Upper lobe of left lung (tissue), 6 donors: ENCODE measurements at places on chromosomes 3 and 15. TPM values are rescaled to one million over a fixed set of nuclear protein-coding genes. Genes with fewer than 3 reads are reported as not detected.

- DNase-seq = no peak
Measured at GRCh38 chr3:111165411-111165810, 93.8 kb downstream of the NECTIN3 start.

DNA sequence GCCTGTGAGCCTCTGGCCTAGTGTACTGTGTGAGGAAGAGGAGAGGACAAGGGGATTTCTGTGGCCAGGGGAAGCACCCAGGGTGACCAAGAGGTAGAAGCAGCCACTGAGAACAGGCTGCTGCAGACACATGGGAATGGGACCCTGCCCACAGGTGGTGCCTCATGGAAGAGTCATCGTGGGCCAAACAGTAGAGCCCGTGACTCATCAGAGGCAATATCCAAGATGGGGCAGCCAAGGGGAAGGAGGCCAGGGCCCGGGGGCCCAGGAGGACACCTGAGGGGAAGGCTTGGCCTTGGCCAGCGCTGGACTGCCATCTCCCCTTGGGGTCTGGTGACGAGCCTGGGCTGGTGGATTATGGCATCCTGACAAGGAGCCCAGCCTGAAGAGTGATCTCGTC, 275.0 kb upstream of the LYSMD4 start:
- no peak for DNase-seq

DNA sequence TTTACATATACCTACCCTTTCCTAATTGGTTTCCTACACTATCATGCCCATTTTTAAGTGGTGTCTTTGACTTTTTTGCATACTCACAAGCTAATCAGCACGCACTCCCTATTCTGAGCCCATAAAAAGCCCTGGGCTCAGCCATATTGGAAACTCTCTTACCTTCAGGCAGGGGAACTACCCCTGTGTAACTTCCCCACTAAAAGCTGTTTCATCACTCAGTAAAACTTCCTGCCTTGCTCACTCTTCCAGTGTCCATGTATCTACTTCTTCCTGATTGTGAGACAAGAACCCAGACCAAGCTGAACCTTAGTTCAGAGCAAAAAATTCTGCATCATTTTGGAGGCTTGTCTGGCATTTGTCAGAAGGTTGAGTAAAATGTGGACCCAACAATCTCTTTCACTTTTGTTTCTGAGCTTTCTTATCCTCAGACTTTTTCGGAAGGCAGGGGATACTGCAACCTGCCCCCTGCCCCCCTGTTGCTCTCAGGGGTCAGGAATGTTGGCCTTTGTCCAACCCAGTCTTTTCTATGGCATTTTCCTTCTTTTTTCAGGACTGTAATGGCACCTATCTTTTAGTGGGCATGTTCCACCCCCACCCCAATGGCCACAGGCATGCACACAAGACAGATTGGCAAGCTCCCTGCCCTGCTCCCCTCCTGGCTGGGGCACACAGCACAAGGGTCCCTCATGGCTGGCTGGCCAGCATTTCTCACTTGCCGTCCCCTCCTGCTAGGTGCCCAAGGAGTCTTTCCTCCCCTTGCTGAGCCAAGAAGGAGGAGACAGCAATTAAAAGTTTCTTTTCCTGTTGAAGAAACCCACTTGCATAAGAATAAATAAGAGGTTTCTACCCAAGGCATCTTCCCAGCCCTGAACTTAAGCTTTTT, 26.3 kb upstream of the TMEM45A start:
- DNase-seq = no peak

DNA sequence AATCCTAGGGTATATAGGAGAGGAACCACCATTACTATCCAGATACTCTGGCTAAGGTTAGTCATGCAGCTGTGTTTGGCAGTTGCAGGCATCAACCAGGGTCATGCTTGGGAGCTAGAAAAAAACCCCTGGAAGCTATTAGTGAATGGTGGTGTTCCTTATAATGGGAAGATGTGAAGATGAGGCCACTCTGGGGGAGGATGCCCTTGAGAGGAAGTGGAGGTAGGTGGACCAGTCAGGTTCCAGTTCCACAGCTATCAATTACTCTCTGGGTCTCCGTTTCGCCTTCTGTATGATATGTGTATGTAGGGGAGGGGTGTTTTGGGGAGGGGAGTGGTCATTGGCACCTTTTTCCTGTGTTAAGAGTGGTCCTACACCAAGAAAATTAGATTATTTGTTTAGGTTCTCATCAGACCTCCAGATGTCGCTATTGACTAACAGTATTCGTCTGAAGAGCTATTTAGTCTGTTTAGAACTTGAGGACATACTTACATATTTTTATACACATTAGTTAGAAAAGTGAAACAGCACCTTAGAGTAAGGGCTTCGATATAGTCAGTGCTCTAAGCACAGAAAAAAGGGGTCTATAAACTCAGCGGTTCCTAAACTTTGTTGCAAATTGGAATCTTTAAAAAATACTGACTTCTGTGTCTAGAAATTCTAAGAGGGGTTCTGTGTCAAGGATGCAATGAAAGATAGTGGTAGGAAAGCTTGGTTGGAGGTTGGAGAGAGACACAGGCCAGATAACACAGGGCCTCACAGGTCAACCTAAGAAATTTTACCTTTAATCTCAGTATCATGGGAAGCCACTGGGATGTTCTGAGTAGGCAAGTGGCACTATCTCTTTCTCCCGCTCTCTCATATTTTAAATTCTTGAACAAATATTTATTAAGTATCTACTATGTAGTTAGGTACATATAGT, 9.1 kb upstream of the HPS3 start:
- DNase-seq = no peak

DNA sequence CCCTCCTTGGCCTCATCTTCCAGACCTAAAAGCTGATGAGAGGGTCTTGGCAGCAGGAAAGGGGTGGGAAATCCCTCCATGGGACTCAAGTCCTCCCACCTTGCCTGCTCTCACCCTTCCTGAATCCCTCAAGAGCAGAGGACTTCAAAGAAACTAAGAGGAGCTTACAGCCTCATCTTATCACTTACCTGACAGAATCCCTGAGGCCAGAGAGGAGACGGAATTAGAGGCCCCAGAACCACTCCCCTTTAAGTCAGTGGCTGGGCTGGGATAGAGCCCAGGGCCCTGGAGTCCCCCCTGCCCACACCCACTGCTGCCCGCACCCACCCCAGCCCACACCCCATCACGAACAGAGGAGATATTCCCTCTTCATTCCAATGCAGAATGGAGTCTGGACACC, 15.2 kb downstream of the LOXL1 start:
- no peak for DNase-seq

GRCh38 chr3:136667081-136667480, 85.1 kb downstream of the STAG1 start:
- DNase-seq = no peak

Gene SEC22A
- 13.0 TPM for total RNA-seq

Gene MAGEL2
- total RNA-seq = not detected

Gene SEMA5B
- not detected for total RNA-seq
